ENCODE measurements at places on chromosomes 4 and X.

DNA sequence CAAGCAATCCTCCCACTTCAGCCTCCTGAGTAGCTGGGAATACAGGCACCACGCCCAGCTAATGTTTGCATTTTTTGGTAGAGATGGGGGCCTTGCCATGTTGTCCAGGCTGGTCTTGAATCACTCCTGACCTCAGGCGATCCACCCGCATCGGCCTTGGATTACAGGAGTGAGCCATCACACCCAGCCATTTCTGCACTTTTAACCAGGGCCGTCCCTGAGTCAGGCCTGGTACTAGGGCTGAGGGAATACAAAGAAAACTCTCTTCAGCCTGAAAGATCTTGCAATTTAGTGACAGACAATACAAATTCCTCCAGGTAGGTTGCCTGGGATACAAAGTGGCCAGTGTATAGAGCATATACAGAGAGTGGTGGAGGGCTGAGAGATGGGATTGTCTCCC, 65.8 kb downstream of the BCOR start:
- DNase-seq: no peak

DNA sequence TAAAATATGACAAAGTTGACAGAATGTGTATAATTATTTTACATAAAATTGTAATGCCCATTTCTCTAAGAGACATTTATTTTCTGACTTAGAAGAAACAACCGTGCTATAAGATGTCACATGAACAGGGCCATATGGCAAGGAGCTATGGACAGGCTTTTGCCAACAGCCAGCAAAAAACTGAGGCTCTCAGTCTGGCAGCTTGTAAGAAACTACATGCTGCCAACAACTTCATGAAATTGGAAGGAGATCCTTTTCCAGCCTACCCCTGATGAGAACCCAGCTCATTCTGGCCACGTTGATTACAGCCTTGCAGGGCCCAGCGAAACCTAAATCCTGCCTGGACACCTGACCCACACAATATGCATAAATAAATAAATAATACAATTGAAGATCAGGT, 250.3 kb upstream of the ARSJ start:
- DNase-seq: no peak

DNA sequence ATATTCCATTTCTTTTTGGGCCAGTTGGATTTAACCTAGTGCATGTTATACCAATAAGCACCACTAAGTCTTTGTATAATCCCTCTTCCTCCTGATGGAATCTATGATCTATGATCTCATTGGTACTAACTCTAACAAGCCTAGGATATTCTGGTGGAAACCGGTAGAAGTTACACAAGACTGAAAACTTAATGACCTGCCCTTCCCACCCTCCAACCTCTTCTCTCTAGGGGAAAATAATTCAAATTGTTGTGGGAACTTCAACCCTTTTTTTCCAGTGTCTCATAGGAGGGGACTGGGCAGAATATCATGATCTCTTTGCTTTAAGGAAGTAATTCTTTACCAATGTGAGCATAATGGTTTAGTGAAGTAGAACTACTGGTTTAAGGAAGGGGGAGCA, 289.5 kb upstream of the BOD1L1 start:
- no peak for DNase-seq

- DNase-seq: no peak
These were observed 35.8 kb upstream of the MID1 start for GRCh38 chrX:10656214-10656613.
